Stimulated activated CD4-positive, alpha-beta T cell treated with anti-CD3 and anti-CD28 coated beads, Interleukin-1b, Interleukin-23, amount 100 ng/mL, for 1 hour (primary cell): ENCODE measurements at places on chromosomes 16 and 17.

DNA sequence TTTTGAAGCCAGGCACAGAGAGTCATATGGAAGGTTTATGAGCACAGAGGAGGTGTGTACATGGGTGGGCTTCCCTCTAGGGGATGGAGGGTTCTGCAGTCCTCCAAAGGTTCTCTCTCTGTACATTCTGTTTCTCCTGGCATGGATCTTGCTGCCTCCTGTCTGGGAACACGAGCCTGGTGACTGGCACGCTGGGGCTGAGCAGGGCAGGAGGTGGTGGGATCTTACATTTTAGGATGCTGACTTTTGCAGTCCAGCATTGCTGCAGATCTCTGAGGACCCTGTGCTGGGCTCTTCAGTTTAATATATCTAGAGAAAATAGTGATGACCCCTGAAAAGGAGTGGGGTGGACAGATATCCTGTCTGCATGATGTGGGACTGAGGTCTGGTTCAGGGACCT lies 23.0 kb downstream of the FOXL1 start:
- no peak for DNase-seq

- no peak for DNase-seq
These were observed 18.8 kb downstream of the LGALS3BP start for GRCh38 chr17:78960928-78961327.

DNA sequence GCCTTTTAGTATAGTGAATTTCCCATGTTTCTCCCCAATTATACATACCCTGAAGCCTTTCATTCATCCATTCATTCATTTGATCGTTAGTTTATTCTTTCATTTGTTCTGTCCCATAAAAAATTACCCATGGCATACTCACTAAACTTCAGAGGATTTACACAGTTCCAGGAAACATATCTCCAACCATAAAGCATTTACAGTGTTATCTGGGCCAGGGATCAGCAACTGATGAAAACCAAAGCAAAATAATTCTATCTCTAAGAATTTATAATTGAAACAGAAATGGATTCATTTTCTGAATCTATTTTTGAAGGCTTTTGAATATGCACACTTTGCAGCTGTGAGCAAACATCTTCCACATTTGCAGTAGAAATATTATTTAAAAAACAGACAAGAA lies 547.7 kb downstream of the KCNJ2 start:
- no peak for DNase-seq

DNA sequence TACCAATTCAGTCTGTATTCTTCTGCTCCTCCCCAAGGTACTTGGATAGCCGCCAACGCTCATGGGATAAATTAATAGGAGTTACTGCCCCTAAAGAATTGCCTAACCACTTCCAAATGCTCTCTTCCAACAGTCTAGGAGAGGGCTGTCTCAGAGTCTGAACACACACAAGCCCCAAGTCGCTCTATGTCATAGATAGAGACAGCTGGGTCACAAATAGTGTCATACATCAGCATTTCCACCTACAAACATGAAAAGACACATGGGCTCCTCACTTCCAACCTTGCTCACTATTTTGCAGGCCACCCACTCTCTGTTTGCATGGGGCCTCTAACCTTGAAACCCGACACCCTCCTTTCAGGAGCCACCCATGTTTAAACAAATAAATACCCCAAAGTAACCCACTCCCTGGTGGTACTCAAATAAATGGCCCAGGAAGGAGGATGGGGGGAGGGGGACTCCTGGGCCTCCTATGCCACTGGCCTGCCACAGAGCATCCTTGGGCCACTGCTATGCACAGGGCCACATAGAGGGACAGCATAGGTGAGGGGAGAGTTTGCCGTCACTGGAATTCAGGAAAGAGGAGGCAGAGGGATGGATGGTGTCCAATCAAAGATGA lies 265.9 kb downstream of the SOX9 start:
- no peak for DNase-seq

DNA sequence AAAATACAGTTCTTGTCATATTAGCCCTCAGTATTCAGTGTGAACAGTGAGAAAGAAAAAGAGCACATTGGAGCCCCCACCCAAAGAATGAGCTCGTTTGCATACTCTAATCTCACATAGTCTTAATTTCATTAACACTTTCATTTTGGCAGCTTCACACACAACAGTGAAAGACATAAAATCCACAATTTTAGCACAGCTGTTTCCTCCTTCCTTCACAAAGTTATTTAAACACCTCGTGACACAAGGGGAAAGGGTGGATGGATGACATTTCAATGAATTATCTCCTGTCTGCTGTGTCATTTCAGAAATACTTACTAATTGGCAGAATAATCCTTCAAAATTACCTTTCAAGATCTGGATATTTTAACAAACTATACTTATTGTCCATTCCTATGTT lies 299.3 kb downstream of the KCNJ2 start:
- DNase-seq: no peak

DNA sequence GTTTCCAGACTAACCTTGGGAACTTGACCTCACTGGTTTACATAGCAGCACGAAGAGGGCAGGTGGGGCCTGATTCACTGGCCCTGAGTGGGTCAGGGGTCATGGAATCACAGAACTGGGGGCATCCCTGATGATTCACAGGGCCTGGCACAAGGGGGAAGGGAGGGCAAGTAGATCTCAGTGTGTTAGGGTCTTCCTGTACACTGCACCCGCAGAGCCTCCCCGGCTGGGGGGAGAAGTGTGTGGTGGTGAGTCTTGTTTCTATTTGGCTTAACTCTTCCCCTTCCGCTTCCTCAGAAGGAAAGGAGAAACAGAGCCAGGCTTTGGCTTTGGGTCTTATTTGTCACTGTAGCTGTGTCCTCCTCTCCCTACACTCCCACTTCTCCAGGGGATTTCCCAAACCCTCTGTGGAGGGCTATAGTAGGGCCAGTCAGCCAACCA lies 3.7 kb downstream of the STARD3 start:
- DNase-seq: no peak

DNA sequence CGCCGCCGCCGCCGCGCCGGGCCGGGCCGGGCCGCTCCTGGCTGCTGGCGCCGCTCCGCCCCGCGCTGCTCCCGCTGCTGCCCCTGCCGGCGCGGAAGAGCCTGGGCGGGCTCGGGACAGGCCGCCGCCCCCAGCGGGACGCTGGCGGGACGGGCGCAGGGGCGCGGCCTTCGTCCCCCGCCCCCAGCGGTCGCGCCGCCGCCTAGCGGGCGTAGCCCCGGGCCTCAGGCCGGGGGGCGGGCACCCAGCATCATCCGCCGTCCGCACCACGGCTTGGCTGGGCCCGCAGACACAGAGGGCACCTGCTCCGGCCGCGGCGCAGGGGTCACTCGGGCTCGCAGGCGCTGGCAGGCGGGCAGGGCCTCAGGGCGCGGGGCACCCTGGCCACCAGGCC lies at the start of gene AMFR:
TSS of gene AMFR (minus strand) at position 107 of the 394 bp plus-strand sequence. CDS start 218 bp downstream, outside the sequence.
- DNase-seq: peak; percentile 29
